ENCODE measurements at places on chromosomes 16 and 17.
A peak's percentile ranks its signal among the peaks of the same experiment; 100 is the strongest.

DNA sequence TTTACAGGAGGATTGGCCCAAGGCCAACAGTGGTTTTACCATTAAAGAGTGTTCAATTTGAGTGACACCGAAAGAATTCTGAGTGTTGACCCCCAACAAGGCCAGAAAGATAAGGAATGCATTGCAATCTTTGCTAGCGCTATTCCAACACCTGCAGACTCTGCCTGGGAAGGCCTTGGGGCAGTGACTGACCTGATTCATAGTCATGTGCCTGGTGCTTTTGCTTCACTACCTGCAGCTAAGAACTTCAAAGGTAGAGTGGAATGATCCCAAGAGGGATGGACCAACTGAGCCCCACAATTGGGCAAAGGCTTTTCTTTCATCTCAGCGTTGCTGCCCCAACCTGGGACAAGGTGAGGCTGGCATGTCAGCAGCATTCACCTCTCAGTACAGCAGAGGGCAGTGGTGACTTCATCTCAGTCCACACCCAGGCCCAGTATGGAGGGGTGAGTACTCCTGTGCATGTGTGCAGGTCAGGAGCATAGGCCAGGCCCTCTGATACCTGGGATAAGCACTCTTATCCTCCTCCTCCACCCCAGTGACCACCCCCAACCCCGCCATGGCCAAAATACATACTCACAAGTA lies 149.6 kb upstream of the GNAO1 start:
- DNase-seq = no peak

GRCh38 chr16:87968541-87968940 lies 17.3 kb downstream of the BANP start:
- DNase-seq = no peak

GRCh38 chr17:72381597-72382397 lies 261.0 kb downstream of the SOX9 start:
- DNase-seq = no peak

DNA sequence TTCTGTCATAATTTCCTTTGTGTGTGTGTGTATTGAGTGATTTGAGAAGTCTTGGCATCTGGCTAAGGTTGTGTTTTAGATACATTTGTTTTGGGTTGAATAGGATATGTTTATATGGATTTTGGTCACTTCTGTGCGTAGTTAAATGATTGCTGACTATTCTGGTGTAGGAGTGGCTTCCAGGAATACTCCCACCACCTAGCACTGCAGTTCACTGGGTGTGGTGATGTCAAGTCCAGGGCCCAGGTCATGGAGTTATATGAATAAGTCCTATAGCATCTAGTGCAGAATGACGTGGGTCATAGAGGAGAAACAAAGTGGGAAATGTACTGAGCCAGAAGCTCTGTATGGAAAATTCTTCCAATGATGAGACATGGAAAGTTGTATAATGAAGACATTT lies 465.4 kb upstream of the CCL2 start:
- DNase-seq = no peak

GRCh38 chr17:2419486-2419885 lies 18.6 kb upstream of the MNT start:
- DNase-seq = no peak

DNA sequence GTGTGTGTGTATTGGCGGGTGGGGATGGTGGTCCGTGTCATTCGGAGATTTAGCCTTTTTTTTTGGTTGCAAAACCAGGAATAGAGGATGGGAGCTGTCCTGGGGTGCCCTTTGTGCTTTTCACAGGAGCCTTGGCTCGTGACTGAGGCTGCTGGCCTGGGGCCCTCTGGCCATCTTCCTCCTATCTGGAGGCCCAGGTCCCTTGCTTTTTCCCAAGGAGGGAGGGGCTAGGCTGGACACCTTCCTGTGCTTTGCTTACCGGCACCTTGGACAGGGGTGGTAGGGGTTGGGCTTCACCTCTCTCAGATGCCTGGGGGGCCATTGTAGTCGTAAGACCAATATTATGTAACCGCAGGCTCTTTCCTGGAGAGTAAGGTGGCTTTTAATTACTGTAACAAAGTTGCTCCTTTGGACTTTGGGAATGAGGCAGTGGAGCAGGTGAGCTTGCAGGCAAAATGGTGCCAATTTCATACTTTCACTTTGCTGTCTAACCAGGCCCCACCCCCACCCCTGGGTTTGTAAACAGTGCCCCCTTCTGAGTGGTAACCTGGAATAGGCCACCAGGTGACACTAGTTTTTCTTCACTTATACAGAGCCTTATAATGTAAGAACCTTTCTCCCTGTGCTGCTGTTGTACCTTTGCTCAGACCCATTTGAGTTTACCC lies 1.2 kb downstream of the DYNLL2 start:
- DNase-seq = peak; percentile 53

DNA sequence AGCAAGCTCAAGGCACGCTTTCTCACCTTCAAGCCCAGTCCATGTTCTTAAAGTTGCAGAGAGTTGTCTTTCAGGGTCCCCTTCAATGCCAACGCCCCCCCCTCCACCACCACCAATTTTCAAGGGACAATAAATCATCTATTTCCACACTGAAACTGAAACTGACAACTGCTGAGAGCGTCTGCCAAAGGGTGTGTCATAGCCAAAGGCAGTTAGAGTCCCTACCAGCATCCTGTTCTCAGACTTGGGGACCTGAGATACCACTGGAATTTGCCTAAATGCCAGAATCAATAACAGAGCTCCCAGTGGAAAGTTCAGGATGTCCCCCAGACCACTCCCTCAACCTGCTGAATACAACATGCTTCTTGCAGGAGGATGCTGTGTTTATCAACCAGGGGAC lies 133.2 kb upstream of the SOX9 start:
- DNase-seq = peak; percentile 53

DNA sequence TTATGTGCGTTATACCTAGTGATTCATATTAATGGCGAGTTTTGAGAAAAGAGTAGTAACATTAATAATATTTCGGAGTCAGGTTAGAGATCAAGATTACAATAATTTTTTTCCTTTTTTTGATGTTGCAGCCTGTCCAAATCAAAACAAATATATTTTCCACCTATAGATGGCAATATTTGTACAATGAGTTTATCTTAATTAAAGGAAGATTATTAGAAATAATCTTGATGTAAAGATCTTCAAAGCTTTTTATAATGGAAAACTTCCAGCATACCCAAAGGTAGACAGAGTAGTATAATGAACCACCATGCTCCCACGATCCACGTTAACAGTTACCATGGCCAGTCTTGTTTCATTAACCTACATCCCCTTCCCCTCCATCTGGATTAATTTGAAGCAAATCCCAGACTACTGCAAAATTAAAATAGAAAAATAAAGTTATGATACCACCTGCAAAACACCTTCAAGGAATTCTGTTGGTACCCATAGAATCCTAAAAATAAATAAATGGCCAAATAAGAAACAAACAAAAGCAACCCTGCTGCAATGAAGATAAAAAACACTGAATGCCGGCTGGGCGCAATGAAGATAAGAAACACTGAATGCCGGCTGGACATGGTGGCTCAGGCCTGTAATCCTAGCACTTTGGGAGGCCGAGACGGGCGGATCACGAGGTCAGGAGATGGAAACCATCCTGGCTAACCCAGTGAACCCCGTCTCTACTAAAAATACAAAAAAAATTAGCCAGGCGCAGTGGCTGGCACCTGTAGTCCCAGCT lies 46.5 kb upstream of the GINS3 start:
- no peak for DNase-seq

DNA sequence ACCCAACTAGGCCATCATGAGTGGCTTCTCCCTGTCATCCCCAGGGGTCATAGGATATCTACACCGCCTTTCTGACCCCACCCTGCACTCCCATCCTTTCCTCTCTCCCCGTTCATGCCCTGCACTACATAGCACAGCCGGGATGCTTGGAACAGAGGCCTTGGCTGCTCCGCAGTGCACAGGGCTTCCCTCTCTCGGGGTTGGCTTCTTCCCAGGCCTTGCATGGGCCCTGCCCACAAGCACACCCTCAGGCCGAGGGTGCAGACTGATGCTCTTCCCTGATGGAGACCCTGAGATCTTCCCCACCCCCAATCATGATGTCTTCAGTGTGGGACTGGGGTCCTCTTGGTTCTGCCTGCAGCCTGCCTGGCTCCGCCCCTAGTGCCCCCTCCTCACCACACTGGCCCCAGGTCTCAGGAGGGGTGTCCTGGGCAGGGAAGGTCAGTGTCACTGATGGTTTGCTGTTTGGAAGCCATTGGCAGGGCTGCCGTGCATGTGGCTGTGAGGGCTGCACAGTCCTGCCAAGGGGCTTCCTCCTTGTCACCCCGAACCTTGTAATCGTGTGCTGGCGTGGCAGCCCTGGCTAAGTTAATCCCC lies 14.3 kb upstream of the NAGLU start:
- no peak for DNase-seq

- no peak for DNase-seq
These were observed 7.5 kb downstream of the MARCHF10 start for GRCh38 chr17:62800585-62800984.

DNA sequence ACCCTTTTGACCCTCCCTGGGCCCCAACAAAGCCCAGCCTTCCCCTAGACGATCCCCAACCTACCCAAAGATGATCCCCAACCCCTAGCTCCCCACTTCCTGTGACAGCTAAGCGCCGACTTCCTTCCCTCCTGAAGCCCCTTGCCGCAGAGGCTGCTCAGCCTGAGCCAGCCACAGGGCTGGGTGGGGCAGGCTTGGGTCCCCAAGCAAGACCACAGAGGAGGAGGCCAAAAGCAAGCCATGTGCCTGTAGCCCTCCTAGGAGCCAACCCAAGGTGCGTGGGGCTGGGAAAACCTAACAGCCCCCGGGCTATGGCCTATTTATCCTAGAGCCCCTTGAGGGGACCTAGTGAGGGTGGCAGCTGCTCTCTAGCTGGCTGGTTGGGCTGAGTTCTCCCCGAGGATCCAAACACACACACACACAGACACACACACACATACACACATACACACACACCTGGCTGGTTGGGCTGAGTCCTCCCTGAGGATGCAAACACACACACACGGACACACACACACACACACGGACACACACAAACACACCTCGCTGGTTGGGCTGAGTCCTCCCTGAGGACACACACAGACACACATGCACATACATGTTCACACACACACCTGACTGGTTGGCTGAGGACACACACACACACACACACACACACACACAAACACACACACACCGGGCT lies 4.8 kb downstream of the ARRB2 start:
- no peak for DNase-seq

DNA sequence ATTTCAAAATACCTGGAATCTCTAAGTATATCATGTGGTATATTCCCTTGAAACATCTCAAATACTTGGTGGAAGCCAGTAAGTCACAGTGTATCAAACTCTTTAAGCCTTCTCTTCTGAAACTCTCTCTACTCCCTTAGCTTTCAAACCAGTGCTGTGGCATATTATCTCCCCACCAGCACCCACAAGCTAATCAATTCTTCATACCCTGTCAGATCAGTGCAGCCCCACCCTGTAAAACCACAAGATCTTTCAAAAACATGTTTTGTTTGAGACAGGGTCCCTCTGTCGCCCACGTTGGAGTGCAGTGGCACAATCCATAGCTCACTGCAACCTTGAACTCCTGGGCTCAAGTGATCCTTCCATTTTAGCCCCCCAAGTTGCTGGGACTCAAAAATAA lies 91.6 kb upstream of the C17orf78 start:
- no peak for DNase-seq

- no peak for DNase-seq
These were observed 13.4 kb downstream of the WWP2 start for GRCh38 chr16:69775563-69775962.

DNA sequence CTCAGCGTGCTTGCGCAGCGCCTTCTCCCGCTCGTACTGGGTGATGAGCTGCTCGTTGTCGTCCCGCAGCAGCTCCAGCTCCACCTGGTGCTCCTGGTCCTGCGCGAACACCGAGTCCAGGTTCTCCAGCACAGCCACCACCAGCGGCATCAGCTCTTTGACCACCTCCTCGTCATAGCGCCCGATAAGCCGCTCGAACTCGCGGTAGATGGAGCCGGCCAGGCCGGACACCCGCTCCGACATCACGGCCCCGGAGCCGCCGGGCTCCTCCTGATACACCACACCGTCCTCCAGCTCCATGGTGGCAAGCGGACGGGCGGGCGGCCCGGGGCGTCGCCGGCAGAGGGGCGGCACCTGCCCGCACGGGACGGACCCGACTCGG lies 320 bp downstream of the SPAG9 start:
- peak; percentile 41 for DNase-seq

GRCh38 chr16:67101311-67102082 lies 8.2 kb upstream of the PHAF1 start:
- no peak for DNase-seq

DNA sequence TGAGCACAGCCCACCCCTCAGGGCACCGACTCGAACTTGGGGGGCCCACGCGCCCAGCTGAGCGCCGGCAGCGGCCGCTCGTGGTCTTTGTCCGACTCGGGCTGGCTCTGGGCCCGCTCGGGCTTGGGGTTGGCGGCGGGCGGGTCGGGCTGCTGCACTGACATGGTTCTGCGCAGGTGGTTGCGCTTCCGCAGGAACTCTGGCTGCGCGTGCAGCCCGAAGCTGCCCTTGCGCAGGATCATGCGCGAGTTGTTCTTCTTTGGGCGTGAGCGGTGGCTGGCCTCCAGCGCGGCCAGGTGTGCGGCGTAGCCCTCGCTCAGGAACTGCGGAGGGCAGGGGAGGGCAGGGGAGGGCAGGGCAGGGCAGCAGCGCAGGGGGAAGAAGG lies 11.1 kb downstream of the PIMREG start:
- no peak for DNase-seq

- no peak for DNase-seq
These were observed 66.8 kb downstream of the SALL1 start for GRCh38 chr16:51084074-51084928.

DNA sequence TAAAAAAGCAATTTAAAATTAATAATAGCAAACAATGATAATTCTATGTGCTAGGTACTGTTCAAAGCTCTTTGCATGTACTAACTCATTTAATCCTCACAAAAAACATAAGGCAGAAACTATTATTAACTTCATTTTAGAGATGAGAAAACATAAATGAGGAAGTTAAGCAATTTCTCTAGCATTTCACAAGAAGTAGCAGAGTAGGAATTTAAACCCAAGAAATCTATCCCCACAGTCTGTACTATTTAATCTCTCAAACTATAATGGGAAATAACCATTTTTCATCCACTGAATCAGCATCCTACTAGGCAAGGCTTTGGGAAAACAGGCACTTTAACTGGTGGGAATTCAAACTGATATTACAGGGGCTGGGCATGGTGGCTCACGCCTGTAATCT lies 42.2 kb upstream of the INTS2 start:
- no peak for DNase-seq

DNA sequence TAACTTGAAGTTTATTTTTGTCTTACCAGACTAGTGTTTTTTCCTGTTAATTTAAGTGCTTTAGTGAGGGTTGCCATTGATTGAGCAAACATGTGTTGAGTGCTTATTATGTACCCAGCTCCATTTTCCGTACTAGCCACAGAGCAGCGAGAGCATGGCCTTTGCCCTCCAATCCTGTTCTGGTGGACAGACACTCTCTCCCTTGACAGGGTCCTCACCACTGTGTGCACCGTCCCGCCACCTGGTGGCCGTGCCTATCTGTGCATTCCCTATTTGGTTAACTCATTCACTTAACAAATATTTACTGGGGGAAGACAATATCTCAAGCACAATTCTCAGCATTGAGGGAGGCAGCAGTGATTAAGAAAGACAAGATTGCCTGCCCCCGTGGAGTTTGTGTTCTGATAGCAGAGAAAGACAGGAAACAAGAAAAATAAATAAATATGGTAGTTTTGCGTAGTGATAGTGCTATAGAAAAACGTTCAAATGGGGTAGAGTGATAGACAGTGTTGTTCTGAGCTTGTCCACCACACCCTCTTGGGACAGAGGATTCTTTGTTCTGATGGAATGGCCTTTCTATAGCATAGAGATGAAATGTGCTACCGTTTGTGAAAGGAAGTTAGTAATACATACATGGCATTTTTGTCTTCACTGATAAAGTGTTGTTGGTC lies 13.0 kb downstream of the CDH13 start:
- DNase-seq = peak; percentile 49

Measured in HTR-8/SVneo (cell line).